ENCODE measurements at places on chromosomes 12 and 14.

GRCh38 chr14:105173901-105174894, 5.6 kb upstream of the JAG2 start:
- DNase-seq: peak; percentile 54
- H3K27ac ChIP-seq: no peak overlapping the region
- peaks cover 10% of the 10 kb centered on the region for H3K4me1 ChIP-seq
- peaks cover 11% of the 10 kb centered on the region for H3K27me3 ChIP-seq
- no peaks in the 10 kb centered on the region for H3K36me3 ChIP-seq

DNA sequence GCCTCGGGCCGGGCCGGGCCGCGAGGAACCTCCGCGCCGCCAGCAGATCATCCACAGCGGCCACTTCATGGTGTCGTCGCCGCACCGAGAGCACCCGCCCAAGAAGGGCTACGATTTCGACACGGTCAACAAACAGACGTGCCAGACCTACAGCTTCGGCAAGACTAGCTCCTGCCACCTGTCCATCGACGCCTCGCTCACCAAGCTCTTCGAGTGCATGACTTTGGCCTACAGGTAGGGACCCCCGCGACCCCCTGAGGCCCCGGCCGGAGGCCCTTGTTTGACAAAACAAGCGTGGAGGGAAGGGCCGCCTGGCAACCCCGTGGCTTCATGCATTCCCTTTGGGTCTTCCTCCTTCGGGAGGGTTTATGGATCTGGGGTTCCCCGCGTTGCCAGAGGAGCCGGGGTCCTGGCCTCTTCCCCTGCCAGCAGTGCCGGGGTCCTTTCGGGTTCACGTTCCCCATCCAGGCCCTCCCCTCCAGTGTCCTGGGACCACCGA, 526 bp downstream of the MLXIP start:
- H3K36me3 ChIP-seq: peaks cover 19% of the 10 kb centered on the region
- H3K4me1 ChIP-seq: peaks cover 65% of the 10 kb centered on the region
- peak overlapping the region; percentile 91 for H3K4me3 ChIP-seq
- H3K27ac ChIP-seq: peak overlapping the region; percentile 88

DNA sequence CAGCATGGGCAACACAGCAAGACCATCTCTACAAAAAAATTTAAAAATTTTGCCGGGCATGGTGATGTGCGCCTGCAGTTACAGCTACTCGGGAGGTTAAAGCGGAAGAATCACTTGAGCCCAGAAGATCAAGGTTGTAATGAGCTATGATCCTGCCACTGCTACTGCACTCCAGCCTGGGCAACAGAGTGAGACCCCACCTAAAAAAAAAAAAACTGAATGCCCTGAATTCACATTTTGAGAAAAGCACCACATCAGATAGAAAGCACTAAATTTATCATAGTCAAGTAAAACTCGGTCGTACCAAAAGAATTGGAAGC, 24.1 kb upstream of the AP4S1 start:
- H3K4me3 ChIP-seq: no peak overlapping the region
- H3K36me3 ChIP-seq: peaks cover 49% of the 10 kb centered on the region
- H3K27ac ChIP-seq: no peak overlapping the region
- H3K27me3 ChIP-seq: no peaks in the 10 kb centered on the region

- peaks cover 98% of the 10 kb centered on the region for H3K4me1 ChIP-seq
- H3K4me3 ChIP-seq: peak overlapping the region; percentile 83
- peaks cover 2% of the 10 kb centered on the region for H3K27me3 ChIP-seq
- DNase-seq: no peak
- H3K36me3 ChIP-seq: peaks cover 20% of the 10 kb centered on the region
Measured at GRCh38 chr14:100067481-100067880, 2.3 kb downstream of the EVL start.

DNA sequence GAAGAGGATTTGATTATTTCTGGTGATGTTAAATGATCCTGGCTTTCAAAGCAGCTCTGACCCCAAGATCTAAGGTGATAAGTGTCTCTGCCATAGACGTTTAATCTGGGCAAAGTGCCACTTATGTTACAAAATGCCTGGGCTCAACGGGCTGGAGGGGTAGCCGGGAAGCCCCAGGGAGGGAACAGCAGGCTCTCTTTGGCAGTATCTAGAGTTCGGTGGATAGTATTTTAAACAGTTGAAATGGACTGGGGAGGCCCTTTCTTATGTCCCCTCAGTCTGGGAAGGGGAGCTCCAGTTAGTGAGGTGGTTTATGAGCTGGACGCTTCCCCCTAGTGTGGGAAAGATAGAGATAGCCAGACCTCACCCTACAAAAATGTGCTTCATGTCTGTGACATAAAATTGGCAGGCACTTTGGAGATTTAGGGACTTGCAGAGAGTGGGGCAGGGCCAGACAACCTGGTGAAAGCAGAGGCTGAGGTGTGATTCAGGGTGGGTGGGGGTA, 5.5 kb upstream of the HOXC11 start:
- no peak for DNase-seq
- peaks cover 18% of the 10 kb centered on the region for H3K4me1 ChIP-seq
- no peak overlapping the region for H3K4me3 ChIP-seq
- peaks cover 99% of the 10 kb centered on the region for H3K27me3 ChIP-seq
- no peak overlapping the region for H3K27ac ChIP-seq

GRCh38 chr14:71240171-71240570, 332.9 kb downstream of the PCNX1 start:
- no peak overlapping the region for H3K4me3 ChIP-seq
- no peak overlapping the region for H3K27ac ChIP-seq
- H3K4me1 ChIP-seq: peaks cover 17% of the 10 kb centered on the region
- no peak for DNase-seq

DNA sequence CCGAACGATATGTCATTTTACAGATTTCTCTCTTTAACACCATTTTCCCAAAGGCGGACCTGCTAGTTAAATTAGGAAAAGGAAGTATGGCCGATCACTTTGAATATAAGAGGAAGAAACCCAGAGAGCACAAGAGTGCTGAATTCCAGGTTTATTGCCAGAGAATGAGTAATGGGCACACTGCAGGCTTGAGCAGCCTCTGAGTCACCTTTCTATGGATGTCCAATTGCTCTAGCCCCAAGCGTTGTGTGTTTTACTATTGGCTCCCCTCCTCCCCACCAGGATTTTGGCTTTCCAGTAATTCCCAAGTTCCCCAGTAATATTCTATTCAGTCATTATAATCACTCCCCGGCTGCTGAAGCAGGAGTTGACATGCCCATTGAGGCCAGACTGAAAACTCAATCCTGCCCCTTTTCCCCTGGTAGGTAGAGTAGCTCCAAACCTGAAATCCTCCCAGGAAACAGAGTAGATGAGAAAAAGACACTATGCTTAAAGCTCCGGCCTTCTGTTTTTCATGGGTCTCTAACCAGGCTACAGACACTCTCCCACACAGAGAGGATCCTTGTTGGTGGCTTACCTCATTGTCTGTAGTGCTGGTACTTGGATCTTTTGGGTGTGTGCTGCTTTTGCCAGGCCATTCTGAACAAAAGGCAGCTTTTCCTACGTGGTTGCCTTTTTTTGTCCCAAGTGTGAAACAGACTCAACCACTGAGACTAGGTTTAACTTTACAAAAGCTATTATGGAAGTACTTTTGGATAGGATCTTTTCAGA, 704.3 kb upstream of the FLRT2 start:
- H3K27me3 ChIP-seq: no peaks in the 10 kb centered on the region
- no peak overlapping the region for H3K4me3 ChIP-seq
- no peaks in the 10 kb centered on the region for H3K36me3 ChIP-seq
- H3K4me1 ChIP-seq: no peaks in the 10 kb centered on the region

DNA sequence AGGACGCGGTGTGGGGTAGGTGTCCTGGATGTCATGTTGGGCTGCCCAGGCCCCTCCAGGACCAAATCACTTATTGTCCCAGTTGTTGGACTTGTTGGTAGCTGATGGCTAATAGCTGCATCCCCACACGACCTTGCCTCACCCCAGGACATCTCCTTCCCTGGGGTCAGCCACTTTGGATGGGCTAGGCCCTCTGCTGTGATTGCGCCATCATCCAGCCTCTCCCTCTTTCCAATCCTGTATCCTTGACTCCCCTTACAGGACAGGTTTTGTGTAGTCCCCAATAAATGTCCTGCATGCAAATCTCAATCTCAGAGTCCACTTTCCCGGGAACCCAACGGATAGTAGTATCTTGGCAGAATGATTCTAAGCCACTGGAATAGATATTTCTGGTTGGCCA, 43.4 kb upstream of the CHST11 start:
- H3K4me1 ChIP-seq: peaks cover 14% of the 10 kb centered on the region
- no peak for DNase-seq
- no peak overlapping the region for H3K27ac ChIP-seq
- no peaks in the 10 kb centered on the region for H3K36me3 ChIP-seq

- no peak overlapping the region for H3K4me3 ChIP-seq
- DNase-seq: no peak
- H3K36me3 ChIP-seq: no peaks in the 10 kb centered on the region
- peaks cover 9% of the 10 kb centered on the region for H3K4me1 ChIP-seq
- no peak overlapping the region for H3K27ac ChIP-seq
- H3K27me3 ChIP-seq: peaks cover 10% of the 10 kb centered on the region
Measured at GRCh38 chr14:99321955-99322730, 50.1 kb upstream of the BCL11B start.

- DNase-seq: no peak
- H3K27ac ChIP-seq: no peak overlapping the region
- no peaks in the 10 kb centered on the region for H3K27me3 ChIP-seq
Measured at GRCh38 chr14:100400115-100400514, 77.0 kb downstream of the SLC25A47 start.

DNA sequence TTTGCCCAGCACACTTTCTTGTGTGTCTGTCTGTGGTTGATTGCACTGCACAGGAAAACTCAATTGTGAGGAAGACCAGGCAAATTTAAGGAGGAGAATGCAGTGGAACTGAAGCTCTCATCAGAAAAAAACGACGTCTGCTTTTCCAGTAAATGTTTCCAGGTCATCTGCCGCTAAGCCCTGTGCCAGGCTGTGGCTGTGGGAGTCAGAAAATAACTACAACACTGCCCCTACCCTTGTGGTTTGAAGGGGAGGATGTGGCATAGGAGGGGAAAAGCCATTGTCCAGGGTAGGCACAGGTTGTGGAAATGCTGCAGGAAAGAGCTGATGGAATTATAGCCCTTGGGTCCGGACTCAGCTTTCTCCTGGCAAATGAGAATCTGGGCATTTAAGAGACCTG, 259.7 kb upstream of the TMEM132C start:
- no peaks in the 10 kb centered on the region for H3K4me1 ChIP-seq
- DNase-seq: no peak
- H3K36me3 ChIP-seq: no peaks in the 10 kb centered on the region
- H3K27ac ChIP-seq: no peak overlapping the region

DNA sequence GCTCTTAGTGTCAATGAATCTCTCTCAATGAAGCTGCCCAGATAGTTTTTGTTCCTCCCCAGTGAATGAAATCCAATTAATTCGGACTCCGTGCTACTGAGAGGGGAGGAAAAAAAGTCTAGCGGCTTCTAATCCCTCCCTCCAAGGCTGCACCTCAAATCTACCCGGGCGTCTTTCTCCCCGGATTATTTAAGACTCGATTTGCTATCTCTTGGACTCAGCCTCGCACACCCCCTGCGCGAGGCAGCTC, 134 bp downstream of the DUSP6 start:
- H3K4me1 ChIP-seq: peaks cover 66% of the 10 kb centered on the region
- DNase-seq: no peak
- peak overlapping the region; percentile 97 for H3K27ac ChIP-seq
- H3K27me3 ChIP-seq: peaks cover 9% of the 10 kb centered on the region
- peaks cover 30% of the 10 kb centered on the region for H3K36me3 ChIP-seq

DNA sequence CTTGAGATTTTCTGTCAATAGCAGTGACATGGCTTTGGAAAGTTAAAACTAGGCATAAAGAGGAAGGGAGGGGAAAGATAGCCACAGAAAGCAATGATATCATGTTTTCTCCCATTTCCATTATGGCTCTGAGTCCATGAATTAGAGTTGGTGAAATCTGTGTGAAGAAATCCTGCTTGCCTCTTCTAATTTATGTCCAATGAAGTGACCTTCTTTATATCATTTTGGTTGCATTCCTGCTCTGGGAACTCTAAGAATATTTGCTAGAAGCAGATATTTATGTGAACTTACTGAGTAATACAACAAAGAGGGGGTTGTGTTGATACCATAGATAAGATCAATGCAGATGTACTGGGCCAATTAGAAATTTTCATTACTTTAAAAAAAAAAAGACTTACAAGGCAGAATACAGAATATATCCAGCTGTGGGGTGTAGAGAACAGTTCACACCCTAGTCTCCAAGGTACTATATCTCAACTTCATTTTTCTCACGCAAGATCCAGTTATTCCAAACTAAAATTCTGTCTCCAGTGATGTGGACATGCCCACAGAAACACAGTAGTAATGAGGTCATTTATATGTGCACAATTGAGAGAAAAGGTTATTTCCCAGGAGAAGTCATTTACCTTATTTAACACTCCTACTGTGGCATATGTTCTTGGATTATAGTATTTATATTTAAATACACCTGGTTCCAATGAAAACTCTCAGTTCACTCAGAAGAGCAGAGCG, 51.5 kb upstream of the KCNJ8 start:
- no peak for DNase-seq
- H3K27me3 ChIP-seq: peaks cover 1% of the 10 kb centered on the region
- no peaks in the 10 kb centered on the region for H3K4me1 ChIP-seq
- no peak overlapping the region for H3K27ac ChIP-seq

- no peaks in the 10 kb centered on the region for H3K36me3 ChIP-seq
- peaks cover 69% of the 10 kb centered on the region for H3K4me1 ChIP-seq
- DNase-seq: no peak
- H3K4me3 ChIP-seq: peak overlapping the region; percentile 59
Measured at GRCh38 chr12:46550266-46550879, 177.8 kb upstream of the SLC38A2 start.

DNA sequence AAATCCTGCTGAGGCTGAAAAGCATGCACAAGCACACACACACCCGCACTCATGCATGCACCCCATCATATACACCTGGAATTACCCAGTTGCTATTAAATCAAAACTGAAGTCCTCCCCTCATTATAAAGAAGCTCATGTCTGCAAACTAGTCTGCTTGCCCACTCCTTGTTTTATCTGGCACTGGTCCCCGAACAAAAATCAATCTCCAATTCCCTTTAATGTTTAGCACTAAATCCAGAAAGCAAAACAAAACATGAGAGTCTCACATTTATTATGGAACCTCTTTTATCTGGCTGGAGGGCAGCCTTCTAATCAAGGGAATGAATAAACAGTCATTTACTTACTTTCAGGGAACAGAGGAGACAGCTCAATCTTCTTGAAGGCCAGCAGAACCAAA, 1093.4 kb upstream of the FLRT2 start:
- H3K4me3 ChIP-seq: no peak overlapping the region
- no peaks in the 10 kb centered on the region for H3K4me1 ChIP-seq
- no peaks in the 10 kb centered on the region for H3K36me3 ChIP-seq
- no peaks in the 10 kb centered on the region for H3K27me3 ChIP-seq
- no peak for DNase-seq
- H3K27ac ChIP-seq: no peak overlapping the region

GRCh38 chr12:122788387-122788786, 14.0 kb downstream of the CCDC62 start:
- no peaks in the 10 kb centered on the region for H3K27me3 ChIP-seq
- no peaks in the 10 kb centered on the region for H3K4me1 ChIP-seq
- no peaks in the 10 kb centered on the region for H3K36me3 ChIP-seq
- H3K4me3 ChIP-seq: no peak overlapping the region
- DNase-seq: no peak

DNA sequence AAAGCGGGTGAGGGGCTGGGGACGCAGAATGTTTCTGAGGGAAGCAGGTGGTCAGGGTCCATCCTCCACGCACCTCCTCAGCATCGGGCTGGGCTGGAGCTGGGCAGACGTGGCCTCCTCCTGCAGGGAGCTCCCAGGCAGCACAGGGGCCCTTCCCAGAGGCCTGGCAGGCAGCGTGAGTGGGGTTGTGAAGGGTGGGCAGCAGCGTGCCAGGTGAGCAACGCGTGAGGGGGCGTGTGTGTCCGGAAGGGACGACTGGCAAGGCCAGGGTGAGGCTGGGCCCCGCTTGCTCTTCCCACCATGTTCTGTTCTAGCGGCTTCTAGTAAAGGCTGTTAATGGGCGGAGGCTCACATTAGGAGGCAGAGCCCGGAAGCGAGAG, 17.1 kb downstream of the ANKRD9 start:
- H3K27ac ChIP-seq: no peak overlapping the region
- H3K4me1 ChIP-seq: no peaks in the 10 kb centered on the region
- DNase-seq: no peak
- H3K27me3 ChIP-seq: no peaks in the 10 kb centered on the region
- H3K4me3 ChIP-seq: no peak overlapping the region

Measured in activated naive CD8-positive, alpha-beta T cell treated with anti-CD3 and anti-CD28 coated beads, Interleukin-2, amount 50 U/mL, for 24 hours (primary cell).